Activated naive CD4-positive, alpha-beta T cell (primary cell): ENCODE measurements at places on chromosomes 1 and 21.

DNA sequence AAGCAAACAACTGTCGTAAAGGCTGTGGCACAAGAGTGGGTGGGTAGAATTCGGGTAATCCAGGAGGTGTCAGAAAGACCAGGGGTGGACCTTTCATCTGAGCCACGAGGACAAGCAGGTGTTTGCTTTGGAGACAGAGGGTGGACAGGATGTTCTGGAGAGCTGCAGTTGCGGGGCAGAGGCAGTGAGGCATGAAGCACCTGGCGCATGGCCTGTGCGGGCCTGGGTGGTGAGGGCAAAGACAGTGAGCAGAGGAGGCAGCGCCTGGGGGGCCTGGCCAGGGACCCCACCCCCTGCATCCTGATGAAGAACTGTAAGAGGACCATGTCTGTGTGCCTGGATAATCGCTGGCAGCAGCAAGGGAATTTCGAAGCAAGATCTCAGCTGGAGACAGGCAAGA is 24.9 kb downstream of the KIF26B start:
- no peak for DNase-seq

DNA sequence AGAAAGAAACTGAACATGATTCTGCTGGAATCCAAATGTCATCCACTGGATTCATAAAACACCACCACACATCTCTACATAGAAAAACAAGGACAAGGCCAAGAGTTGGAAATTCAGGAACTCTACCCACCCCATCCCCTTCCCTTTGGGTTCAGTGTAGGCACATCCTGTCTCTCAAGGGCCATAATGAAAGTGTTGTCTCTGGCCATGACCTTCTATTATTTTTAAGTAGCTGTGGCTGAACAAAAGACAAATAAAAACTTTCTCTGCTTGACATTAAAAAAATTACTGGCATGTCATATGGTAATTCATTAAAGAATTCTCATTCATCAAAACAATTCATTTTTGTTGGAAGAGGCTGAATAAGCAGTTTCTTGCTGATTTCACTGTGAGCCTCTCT is 54.9 kb upstream of the ZBTB18 start:
- DNase-seq: no peak

- no peak for DNase-seq
These were observed 59.0 kb downstream of the ZBTB17 start for GRCh38 chr1:15916916-15917315.

DNA sequence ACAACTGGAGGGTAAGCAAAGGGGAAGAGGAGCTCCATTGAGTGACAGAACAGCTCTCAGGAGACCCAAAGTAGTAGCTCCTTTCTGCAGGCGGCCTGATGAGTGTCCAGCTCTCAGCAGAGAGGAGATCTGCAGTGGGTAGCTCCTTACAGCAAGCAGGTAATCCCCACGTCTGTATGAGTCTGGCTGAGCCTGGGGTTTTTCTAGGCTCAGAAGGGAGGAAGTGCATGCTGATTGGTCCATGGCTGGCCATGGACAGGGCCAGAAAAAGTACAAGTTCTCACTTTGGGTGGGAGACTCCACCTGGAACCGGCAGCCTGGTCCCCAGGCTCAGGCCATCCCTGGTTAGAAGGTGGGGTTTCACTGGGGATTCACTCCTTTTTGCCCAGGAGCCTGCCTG is 50.9 kb upstream of the SCYL3 start:
- no peak for DNase-seq

DNA sequence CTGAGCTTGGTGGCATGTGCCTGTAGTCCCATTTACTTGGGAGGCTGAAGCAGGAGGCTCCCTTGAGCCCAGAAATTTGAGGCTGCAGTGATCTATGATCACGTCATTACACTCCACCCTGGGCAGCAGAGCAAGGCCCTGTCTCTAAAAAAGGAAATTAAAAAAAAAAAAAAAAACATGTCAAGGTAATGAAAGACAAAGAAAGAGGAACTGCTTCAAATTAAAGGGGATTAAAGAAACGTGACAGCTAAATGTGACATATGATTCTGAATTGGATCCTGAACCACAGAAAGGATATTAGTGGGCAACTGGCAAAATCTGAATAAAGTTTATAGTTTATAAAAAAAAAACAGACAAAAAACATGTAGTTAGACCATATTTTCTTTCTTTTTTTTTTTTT is 3.8 kb upstream of the C2CD4D start:
- no peak for DNase-seq

- no peak for DNase-seq
These were observed 1326.0 kb downstream of the PLA2G4A start for GRCh38 chr1:188154761-188155160.

DNA sequence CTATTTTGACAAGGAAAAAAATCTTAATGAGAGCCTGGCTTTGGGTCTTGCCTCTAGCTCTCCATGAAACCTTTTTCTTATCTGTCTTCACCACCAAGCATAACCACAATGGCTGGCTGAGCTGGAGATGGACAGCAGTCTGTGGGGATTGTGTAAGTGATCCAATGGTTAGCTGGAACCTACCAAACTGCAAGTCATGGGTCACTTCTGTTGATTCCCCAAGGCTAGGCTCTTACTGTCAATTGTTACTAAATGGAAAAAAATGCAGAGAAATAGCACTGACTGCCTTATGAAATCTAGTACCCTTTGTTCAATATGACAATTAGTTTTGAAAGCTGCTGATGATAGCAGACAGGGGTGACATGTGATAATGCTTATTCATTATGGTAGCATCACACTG is 359.0 kb downstream of the ST6GALNAC3 start:
- DNase-seq: no peak

DNA sequence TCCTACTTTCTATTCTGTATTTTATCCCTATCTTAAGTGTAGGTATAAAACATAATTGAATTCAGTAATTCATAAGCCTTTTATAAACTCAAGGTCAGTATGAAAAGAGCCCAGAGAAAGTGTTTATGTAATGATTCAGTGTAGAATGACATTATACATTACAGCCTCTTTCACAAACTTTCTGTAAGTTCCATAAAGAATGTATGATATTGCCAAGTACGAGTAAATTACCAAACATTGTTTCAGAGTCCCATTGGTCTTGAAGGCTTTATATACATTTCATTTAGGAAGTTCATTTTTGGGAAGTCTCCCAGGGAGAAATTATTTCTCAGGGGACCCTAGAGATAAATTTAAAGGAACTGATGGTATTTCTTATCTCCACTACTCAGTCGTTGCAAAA is 37.8 kb upstream of the VAMP3 start:
- no peak for DNase-seq

GRCh38 chr1:2209400-2210083 is 15.0 kb upstream of the FAAP20 start:
- DNase-seq: no peak

DNA sequence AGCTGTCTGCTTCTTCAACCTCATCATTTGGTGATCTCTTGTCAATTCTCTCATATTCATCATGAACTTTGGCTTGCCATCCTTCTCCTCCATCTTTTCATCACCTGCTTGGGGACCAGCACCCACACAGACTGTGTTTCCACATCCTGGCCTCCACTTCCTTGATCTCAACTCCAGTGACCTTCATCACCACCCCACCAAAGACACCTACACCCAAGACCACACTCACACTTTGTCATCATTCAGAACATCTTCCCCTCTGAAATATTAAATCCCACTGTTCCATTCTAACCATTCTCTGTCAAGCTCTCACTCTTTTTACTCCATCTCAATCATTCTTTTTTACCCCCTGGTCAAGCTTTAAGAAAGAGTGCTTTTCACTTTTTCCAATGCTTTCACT is 115.5 kb upstream of the VAV3 start:
- no peak for DNase-seq

- no peak for DNase-seq
These were observed 25.8 kb downstream of the SMIM12 start for GRCh38 chr1:34833711-34834110.

DNA sequence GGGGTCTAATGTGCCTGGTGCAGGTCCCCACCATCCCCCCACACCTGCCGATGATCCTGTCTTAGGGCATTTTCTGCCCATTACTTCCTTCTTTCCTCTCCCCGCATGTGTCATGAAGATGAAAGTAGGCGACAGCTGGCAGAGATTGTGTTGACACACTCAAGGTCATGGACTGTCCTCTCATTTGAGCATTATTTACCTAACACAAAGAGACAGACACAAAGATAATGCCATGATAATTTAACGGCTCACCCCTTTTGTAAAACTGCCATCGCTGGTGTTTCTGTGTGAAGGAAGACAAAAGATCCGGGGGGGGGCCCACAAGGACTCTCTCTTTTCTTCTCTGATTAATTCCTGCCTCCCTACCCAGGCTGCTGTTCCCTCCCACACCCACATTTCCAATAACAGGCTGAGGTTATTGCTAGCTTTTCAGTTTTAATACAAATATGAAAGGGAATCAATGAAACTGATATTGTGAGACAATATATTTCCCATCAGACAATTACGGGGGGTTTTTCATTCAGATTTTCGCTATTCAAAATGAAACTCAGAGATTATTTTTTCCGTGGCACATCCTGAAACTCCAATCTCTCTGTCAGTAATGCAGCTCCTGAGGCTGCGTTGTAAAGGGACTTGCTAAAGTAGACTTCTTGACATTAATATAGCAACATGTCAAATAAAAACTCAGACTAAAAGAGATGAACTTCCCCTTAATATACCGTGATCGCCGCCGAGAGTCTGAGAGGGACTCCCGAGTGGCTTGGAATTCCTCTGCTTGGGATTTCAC is 561.1 kb downstream of the NPHP4 start:
- no peak for DNase-seq

GRCh38 chr21:33069994-33070743 is at the start of gene OLIG1:
OLIG1 (plus strand) TSS chr21:33070141; CDS start chr21:33070247, 106 bp downstream.
- no peak for DNase-seq

DNA sequence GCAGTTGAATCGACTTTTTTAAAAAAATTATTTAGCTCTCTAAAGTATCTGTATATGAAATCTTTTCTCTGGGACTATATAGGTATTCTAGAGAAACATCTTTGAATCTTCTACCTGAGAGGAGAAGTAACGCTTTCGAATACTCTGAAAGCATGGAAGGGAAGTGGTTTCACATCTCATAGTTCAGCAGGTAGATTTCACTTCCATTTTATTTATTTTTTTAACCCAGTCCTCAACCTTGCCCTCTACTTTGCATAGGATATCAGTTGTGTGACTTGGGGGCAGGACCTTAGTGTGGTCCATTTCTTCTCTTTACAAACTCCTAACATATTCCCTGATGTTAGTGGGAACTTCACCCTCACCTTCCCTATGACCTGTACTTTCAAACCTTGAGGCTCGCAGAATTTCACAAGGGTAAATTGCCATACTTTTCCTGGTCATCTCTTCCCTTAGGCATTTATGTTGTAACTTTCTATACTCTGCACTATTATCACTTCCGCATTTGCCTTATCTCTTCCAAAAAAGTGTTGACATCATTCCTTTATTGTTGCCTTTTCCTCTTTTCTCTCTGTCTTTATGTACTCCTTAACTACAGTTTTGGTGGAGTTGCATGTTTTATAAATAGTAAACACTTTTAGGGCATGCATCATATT is 1208.5 kb upstream of the ADGRL4 start:
- no peak for DNase-seq

- no peak for DNase-seq
These were observed 48.4 kb upstream of the ADORA3 start for GRCh38 chr1:111551623-111552411.

GRCh38 chr1:93630168-93630567 is 51.5 kb downstream of the BCAR3 start:
- no peak for DNase-seq

DNA sequence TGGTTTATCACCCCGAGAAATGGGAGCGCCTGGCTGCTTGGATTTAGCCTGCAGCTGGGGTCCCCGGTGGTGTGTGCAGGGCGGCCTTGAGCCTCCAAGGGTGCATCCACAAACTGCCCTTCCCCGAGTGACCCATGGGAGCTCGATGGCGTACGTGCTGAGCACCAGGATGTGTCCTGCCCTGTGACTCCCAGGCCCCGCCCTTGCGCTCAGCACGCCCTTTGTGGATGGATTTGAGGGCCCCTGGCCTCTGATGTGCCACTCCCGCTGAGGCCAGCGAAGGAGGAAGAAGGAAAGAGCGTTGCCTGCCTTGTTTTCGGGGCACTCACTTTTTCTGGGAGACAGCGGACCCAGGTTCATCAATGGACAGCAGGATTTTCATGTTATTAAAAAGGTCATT is 1.7 kb upstream of the TFF3 start:
- no peak for DNase-seq

- DNase-seq: no peak
These were observed 560 bp upstream of the CSDE1 start for GRCh38 chr1:114758256-114758832.

GRCh38 chr1:109816175-109816811 is 52.6 kb upstream of the EPS8L3 start:
- no peak for DNase-seq

DNA sequence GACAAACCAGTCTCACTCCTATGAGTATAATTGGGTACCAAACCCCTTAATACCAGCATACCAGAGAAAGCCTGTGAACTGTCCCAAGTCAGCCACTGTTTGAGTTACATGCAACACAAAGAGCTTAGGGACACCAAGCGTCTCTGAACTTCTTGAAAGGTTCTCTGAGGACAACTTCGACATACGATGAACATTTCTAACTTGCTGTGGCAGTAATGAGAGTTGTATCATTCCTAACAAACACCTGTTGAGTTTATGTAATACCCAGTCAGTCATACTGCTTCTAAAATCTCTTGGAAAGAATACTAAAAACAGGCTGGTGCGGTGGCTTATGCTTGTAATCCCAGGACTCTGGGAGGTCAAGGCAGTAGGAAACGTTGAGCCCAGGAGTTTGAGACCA is 18.4 kb downstream of the CCT8 start:
- no peak for DNase-seq

- no peak for DNase-seq
These were observed 83.4 kb upstream of the ABCD3 start for GRCh38 chr1:94334764-94335163.

DNA sequence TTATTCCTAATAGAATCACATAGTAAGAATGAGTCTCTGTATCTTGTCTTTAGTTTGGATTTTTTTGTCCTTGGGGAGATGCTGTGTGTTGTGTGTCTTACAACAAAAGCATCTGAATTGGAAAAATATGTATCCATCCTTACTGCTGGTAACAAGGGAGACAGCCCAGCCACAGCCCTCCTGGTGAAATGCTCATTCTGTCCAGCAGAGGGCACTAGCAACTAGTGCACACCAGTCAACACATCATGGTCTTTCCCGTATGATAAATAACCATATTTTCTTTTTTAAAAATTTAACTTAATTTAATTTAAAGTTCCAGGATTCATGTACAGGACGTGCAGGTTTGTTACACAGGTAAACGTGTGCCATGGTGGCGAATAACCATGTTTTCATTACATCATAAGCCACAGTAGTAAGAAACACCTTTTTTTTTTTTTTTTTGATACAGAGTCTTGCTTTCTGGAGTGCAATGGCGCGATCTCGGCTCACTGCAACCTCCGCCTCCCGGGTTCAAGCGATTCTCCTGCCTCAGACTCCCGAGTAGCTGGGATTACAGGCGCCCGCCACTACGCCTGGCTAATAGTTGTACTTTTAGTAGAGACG is 245.1 kb downstream of the PTBP2 start:
- DNase-seq: peak; percentile 62

GRCh38 chr1:202007805-202008489 is 2.4 kb upstream of the ELF3 start:
- DNase-seq: no peak

GRCh38 chr21:37478794-37479193 is 112.2 kb downstream of the DYRK1A start:
- DNase-seq: no peak
